Keratinocyte (primary cell): ENCODE measurements at places on chromosomes 6 and 20. TPM values are rescaled to one million over a fixed set of nuclear protein-coding genes. Genes with fewer than 3 reads are reported as not detected.

PTCRA gene
- not detected in 3 replicates for polyA plus RNA-seq

RIPPLY2 gene
- 0.37 to 0.76 TPM (median 0.60 TPM) in 3 replicates for polyA plus RNA-seq

TP53TG5 gene
- not detected in 3 replicates for polyA plus RNA-seq

SALL4 gene
- 0.04 to 0.45 TPM (median 0.17 TPM) in 3 replicates for polyA plus RNA-seq

ALDH8A1 gene
- 0.15 to 0.66 TPM (median 0.62 TPM) in 3 replicates for polyA plus RNA-seq

GSTA2 gene
- polyA plus RNA-seq = not detected in 3 replicates

KIFC1 gene
- 5.7 to 20.0 TPM (median 17.3 TPM) in 3 replicates for polyA plus RNA-seq

LTB gene
- polyA plus RNA-seq = 0.09 TPM in 1 of 3 replicates, not detected in the others

LEMD2 gene
- polyA plus RNA-seq = 30.8 to 48.6 TPM (median 47.5 TPM) in 3 replicates

CDH4 gene
- polyA plus RNA-seq = 1.1 to 7.9 TPM (median 2.2 TPM) in 3 replicates

SMAP1 gene
- 12.2 to 16.5 TPM (median 16.2 TPM) in 3 replicates for polyA plus RNA-seq

SLC17A2 gene
- polyA plus RNA-seq = not detected in 3 replicates

OR12D2 gene
- polyA plus RNA-seq = not detected in 3 replicates

ACTL10 gene
- 0.28 to 0.50 TPM (median 0.48 TPM) in 3 replicates for polyA plus RNA-seq

C6orf163 gene
- polyA plus RNA-seq = 0.19 to 0.83 TPM (median 0.53 TPM) in 3 replicates

ABHD16B gene
- not detected in 3 replicates for polyA plus RNA-seq

LPA gene
- 0.03 TPM in 1 of 3 replicates, not detected in the others for polyA plus RNA-seq

DACT2 gene
- polyA plus RNA-seq = 0.09 to 0.19 TPM (median 0.15 TPM) in 3 replicates

MCHR2 gene
- not detected in 3 replicates for polyA plus RNA-seq

BMP2 gene
- 3.4 to 5.0 TPM (median 3.6 TPM) in 3 replicates for polyA plus RNA-seq
